AG09309 (cell line): ENCODE measurements at places on chromosomes 5 and 9.

DNA sequence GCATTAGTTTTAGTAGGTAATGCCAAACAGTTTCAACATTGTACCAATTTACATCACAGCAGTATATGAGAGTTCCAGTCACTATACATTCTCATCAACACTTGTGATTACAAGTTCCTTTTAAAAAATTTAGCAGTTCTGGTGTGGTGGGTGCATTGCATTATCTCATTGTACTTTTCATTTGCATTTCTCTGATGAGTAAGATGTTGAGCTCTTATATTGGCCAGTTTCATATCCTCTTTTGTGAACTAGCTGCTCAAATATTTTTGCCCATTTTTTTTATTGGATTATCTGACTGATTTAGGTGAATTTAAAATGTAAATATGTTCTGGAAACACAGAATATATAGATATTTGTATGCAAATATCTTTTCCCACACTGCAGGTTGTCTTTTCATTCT lies 160.9 kb upstream of the NR3C1 start:
- DNase-seq, result no peak

DNA sequence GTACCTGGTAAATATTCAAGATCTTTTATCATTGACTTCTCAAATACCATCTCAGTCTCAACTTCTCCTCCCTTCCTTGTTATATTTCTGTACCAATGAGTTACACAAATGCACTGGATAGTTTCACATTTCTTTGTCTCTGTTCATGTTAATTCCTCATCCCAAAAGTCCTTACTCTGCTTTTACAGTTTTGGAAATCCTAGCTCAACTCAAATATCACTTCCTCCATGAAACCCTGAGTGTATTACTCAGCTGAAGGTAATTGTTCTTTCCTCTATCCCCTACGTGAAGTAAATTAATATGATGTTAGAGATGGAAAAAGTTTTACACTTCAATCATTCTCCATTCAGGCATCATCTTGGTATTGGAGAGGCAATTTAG lies 241.5 kb downstream of the TLE4 start:
- DNase-seq, result no peak

DNA sequence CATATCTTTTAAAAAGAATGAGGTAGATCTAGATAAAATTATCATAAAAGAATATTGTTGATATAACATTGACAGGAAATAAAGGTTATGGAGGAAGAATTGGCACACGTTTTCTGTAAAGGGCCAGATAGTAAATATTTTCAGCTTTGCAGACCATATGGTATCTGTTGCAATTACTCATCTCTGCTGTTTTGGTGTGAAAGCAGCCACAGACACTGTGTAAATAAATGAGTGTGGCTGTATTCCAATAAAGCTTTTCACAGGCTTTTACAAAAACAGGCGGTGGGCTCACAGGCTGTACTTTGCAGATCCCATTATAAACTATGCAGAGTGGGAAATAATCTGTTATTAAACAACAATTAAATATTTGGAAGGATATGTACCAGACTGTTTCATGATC lies 87.4 kb downstream of the SGCD start:
- no peak for DNase-seq

GRCh38 chr5:124697501-124697900 lies 48.9 kb downstream of the ZNF608 start:
- DNase-seq, result no peak

DNA sequence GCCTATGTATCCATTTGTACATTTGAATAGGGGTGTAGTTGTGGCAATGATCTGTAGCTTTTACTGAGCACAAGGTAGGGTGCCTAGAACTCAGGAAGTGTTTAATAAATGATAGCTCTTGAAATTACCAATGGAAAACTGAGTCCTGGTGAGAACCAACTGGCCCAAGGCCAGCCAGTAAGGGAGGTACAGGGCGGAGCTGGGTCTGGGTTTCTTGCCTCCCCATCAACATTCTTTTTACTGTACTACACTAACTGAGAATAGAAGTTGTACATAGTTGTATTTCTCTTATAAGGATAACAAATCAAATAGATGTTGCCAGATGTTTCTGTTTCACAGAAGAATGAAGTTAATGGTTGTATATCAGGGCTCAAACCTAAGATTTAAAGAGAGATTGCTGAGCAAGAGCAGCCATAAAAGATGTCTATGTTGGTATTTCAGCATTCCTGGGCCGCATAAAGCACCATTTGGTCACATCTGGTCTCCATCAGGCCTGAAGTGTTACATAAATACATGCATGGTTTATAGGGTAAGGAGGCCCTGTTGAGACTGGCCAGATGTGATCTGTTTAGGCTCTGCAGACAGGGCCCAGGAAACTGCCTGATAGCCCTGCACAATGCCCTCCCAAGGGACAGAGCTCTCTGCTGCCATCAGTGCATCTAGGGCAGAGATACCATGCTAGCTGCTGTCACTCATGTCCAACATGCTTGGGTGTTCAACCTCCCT lies 210.5 kb downstream of the NXNL2 start:
- peak; percentile 98 for DNase-seq

GRCh38 chr5:76737846-76738245 lies 21.9 kb downstream of the F2R start:
- no peak for DNase-seq
